ENCODE measurements at places on chromosomes 11 and 22. TPM values are rescaled to one million over a fixed set of nuclear protein-coding genes. Genes with fewer than 3 reads are reported as not detected.
A peak's percentile ranks its signal among the peaks of the same experiment; 100 is the strongest.

DNA sequence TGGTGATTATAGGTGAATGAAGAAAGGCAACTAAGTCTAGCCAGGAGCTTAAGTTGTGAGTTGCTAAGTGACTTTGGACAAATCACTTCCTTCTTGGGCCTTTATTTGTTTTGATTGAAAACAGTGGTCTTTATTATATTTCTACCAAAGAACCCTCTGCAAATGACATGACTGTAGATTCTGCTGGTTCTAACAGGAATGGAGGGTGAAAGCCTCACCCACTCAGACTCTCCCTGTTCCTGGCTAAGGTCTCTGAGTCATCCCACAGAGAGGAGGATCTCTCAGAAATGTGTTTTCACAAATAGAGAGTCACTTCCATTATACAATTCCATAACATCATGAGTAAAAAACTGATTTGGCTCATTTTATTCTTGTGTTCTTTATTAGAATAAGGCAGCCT is 583.9 kb upstream of the LRRC4C start:
- no peak for DNase-seq

Gene IL18
- polyA plus RNA-seq = 12.5 TPM

- no peak for DNase-seq
Observed at GRCh38 chr11:1354125-1354938, 35.4 kb upstream of the BRSK2 start.

GRCh38 chr22:49377306-49377705 is 450.4 kb downstream of the BRD1 start:
- no peak for DNase-seq

DNA sequence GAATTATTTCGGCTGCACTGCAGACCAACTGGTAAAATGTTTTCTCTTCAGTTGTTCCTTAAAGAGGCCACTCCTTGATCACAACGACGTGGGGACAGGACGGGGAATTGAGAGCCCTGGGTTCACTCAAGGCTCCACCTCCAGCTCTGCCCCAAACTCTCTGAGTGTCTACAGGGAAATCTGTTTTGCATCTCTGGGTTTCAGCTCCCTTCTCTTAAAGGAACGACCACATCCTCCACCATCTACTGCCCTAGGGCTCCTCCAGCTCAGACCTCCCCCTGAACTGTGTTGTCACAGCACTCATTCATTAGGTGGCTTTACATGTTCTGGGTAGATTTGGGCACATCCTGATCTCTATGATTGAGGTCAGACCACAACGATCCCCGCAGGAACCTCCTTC is 5.1 kb upstream of the PPFIA1 start:
- DNase-seq = no peak

DNA sequence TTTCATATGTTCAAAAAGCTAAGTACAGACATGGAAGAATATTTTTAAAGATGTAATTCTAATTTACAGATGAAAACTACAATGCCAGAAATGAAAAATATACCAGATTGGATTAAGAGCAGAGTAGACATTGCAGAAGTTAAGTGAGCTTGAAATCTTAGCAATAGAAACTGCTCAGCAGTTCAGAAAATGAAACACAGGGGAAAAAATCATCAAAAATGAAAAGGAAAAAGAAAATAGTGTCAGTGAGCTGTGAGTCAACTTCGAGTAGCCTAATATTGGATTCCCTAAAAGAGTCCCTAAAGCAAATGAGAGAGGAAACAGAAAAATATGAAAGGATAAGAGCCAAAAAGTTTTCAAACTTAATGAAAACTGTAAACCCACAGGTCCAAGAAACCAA is 25.8 kb upstream of the IL10RA start:
- no peak for DNase-seq

Gene FOLR3
- 2.7 TPM for polyA plus RNA-seq

- DNase-seq = no peak
Observed at GRCh38 chr11:71425409-71425808, 22.8 kb downstream of the DHCR7 start.

- DNase-seq = no peak
Observed at GRCh38 chr11:36412781-36413383, 97.2 kb downstream of the TRAF6 start.

DNA sequence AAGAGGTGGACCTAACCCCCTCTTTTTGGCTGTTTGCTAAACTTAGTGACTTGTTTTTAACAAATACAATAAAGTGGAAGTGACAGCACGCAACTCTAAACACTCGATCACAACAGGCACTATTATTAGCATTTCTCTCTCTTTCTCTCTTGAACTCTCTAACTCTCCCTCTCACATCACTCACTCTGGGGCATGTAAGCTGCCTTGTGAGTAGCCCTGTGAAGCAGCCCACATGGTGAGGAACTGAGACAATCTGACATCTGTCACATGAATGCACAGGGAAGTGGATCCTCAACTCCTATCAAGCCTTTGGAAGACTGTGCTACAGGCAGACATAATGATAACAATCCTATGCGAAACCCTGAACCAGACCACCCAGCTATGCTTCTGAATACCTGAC is 609.0 kb upstream of the CNTN5 start:
- DNase-seq = no peak

Gene MMP27
- polyA plus RNA-seq = not detected

- DNase-seq = no peak
Observed at GRCh38 chr11:65205602-65205967, 23.9 kb downstream of the CAPN1 start.

Gene UCP3
- polyA plus RNA-seq = 2.0 TPM

DNA sequence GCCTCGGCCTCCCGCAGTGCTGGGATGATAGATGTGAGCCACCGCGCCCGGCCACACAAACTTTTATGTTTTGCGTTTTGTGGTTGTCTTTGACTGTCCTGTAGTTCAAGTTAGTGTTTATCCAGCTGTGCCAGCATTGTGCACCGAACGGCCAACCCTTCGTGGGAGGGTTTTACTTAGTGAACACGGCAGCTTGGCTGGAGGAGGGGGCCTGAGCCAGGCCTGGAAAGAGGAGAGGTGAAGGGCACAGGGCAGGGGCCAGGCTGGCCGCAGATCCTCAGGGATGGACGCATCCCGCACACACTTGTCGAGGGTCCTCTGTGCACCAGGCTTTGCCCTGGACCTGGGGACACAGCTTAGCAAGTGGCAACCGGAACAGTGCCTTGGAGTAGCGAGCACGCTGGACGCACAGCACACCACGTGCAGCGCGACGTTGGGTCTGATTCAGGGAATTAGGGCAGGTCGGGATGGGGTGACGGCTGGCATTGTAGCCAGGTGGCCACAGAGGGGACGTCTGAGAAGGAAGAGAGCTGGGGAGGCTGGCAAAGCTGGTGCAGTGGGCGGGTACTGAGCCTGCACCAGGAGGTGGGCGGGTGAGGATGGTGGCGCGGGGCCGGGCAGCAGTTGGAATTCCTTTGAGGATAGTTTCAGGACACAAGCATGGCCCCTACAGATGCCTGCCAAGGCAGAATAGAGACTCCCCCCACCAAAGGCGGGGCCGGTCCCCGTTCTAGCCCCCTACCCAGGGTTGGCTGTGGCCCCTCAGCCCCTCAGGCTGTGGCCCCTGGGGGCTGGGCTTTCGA is 13.4 kb downstream of the EPS8L2 start:
- DNase-seq = no peak

- no peak for DNase-seq
Observed at GRCh38 chr22:25747245-25747944, 5.4 kb downstream of the MYO18B start.

DNA sequence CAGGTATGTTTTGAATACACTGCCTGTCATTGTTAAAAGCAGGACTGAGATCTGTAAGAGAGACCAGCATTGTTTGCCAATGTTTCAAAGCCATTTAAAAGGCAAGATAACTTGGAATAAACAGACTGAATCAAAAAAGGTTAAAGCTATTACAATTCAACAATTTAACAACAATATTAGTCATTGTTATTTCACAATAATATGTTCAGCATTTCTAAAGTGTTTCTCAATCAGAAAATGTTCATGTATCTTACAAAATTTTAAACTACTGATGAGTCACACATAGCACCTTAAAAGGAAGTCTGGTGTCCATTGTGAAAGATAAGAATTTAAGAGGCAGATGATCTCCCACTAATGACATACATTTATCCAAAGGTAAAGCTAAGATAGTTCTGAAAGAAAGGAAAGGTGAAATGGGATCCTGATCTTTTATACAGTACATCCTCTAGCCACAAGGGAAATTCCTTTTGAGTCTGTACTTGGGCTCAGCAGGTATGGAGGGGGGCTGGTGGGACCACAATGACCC is 79.7 kb downstream of the MAML2 start:
- no peak for DNase-seq

- DNase-seq = no peak
Observed at GRCh38 chr22:22702237-22703202, 58.1 kb downstream of the GGTLC2 start.

Gene OR5A1
- polyA plus RNA-seq = not detected

Gene SLC22A25
- not detected for polyA plus RNA-seq

Gene ATG2A
- 25.3 TPM for polyA plus RNA-seq

DNA sequence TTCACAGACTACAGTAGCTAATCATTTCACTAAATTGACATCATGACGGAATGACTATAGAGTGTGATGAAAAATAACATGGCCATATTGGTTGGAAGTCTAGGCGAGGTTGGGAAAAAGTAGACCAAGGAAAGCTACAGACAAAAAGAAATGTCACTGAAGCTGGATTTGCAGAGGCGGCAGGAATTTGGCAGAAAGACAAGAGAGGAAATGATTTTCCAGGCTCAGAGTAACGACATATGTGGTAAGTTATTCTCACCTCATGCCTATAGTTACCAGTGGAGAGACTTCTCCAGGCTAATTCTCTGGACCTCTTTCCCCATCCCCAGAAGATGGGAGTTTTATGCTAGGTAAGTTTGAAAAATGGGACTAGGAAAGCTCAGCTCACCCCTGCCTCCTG is 1005.8 kb upstream of the CCDC90B start:
- DNase-seq = no peak

- no peak for DNase-seq
Observed at GRCh38 chr22:32661737-32662586, 139.5 kb upstream of the TIMP3 start.

- DNase-seq = no peak
Observed at GRCh38 chr22:22395245-22395644, 113.3 kb downstream of the ZNF280B start.

DNA sequence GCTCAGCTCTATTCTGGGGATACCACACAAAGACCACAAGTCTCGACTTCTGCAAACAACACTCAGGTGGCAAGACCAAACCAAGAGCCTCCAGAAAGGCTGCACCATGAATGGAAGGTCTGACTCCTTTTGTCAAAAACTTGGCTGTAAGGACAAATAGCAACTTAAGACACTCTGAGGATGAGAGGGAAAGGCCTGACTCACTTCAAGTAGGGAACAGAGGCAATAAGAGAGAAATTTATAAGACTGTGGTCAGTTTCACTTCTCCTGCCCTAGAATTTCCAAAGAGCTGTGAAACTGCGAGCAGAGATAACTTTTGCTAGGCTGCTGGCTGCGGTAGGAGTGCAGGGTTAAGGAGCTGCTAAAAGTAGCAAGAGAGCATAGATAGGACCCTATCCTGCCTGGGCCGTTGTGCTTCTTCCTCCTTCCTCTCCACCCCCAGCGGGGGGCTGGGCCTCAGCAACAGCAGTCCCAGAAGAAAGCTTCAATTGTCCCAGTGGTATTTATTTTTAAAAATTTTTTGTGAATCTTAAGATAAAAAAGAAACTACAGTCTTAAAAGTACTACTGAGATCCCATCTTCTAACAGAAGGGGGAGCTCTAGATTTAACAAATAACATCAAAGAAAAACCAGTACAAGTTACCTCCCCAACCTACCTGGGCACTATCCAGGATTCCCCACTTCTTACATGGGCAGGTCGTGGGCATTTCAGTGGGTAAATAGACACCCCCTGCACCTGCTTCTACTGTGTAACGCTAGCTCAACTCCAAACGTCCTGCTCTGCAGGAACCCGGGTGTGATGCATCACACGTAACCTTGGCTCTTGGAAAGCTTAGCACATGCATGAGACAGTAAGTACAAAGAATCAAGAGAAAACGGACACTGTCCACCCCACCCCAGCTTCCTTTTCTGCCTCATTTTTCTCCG is 66.4 kb downstream of the SGSM3 start:
- DNase-seq = peak; percentile 42

DNA sequence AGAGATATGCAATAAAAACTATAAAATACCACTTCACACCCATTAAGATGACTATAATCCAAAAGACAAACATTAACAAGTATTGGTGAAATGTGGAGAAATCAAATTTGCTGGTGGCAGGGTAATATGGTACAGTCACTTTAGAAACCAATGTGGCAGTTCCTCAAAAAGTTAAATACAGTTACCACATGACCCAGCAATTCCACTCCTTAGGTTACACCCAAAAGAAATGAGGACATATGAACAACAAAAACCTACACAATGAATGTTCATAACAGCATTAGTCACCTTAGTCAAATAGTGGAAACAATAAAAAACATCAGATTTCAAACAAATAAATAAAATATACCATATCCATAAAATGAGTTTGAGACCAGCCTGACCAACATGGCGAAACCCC is 52.6 kb downstream of the RDX start:
- no peak for DNase-seq

All from renal cortex interstitium (tissue), 15 donors.